ENCODE measurements at places on chromosomes 12 and 14.

- no peak for DNase-seq
These were observed 110.3 kb downstream of the DICER1 start for GRCh38 chr14:95046711-95047681.

- no peak for DNase-seq
These were observed 14.1 kb upstream of the NUMB start for GRCh38 chr14:73472185-73473114.

DNA sequence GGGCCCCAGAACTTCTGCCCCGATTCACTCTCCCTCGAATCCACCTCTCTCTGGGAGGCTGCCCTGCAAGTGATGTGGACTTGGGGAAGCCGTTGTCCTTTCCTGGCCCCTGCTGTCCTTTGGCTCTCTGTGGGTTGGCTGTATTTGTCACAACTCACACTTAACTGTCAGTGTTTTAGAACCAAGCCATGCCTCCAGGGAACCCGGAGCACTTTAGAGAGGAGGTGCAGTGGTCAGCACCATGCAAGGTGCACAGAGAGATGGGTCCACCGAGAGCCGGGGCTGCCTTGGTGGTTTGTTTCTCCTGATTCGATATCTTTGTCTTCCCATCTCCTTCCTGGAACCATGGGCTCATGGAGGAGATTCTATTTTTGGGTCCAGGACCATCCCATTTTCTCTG lies 129.5 kb upstream of the RTL1 start:
- DNase-seq: no peak

DNA sequence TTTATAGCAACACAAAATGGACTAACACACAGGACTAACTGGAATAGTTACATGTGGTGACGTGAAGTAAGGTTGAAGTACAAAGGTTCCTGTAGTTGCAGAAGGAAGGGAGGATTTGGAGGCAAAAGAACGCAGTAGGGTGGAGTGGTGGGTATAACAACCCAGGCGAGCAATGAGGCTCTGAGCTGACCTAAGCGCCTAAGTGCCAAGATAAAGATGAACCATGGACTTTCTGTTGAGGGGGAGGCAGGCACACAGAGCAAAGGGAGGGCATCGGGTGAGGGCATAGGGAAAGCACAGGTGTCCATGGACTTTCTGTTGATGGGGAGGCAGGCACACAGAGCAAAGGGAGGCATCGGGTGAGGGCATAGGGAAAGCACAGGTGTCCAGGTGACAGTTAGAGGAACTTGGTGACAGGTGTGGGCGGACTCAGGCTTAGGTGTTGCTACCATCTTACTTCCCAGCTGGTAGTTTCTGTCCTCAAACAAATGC lies 15.2 kb downstream of the SCNN1A start:
- no peak for DNase-seq

DNA sequence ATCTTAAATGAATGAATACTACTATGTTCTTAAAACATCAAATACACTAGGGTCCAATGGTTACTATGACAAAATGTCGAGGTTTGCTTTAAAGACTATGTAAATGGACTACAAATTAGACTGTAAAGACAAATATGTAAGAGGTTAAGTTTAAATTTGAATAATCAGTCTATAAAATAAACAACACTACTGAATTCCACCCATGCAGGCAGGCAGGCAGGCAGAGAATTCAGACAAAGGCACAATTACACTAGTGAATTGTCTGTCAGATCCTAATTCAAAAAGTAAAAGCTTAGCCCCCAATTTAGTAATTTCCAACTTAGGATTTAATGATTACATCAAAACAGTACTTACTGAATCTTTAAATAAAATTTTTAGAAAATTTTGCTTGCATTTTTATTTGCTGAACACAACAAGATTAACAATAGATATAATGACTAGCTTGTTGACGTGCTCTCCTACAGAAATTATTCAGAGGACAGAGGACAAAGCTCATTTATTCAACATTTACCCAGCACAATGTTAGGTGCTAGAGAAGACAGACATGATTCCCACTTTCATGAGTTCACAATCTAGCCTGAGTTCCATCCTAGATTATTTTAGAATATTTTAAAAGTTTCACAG lies 97.4 kb downstream of the CDK17 start:
- no peak for DNase-seq

- no peak for DNase-seq
These were observed 1.1 kb upstream of the NUDT4 start for GRCh38 chr12:93376436-93377251.

DNA sequence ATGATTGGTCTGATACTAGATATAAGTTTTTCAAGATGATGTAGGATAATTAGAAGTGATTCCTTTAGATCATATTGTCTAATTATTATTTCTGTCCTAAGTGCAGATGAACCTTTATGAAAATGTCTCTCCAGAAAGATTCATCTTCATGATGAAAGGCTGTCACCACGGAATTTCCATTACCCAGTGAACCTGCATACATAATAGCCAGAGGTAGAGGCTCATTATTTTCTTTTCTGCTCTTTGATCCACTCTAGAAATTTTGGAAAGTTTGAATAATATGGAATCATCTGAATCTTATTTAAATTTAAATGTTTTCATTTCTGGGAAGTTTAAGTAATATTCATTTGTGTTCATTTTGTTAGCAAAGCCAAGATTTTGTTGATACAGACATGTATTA lies 137.1 kb upstream of the ATP2B1 start:
- DNase-seq: no peak

DNA sequence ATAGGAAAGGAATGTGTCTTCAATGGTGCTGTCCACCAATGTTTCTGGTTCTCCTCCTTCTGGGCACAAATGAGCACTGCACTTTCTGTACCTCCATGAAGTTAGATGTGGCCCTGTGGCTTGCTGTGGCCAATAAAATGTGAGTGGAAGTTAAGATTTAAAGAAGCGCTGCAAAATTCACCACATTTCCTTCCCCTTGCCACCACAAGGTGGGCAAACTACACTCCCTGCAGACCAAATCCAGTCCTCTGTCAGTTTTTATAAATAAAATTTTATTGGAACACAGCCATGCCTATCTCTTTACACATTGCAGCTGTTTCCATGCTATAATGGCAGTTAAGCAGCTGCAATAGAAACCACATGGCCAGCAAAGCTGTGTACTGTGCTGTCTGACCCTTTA lies 141.4 kb upstream of the TMPO start:
- no peak for DNase-seq

DNA sequence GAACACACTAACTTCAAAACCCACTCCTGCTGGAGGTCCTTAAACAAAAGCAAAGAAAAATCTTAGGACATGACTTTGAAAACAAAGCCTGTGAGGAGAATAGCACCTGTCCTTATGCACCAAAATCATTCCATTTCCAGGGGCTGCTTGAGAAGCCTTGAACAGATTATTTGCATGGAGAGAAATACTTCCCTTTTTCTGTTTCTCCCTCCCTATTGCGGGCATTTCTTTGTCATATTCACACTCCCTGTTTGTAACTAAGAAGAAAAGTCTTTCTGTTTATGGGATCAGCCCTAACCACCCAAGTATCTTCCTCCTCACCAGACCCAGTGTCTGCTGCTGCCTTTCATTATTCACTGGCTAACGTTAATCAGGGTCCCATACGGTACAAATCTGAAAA lies 218.8 kb downstream of the DPF3 start:
- no peak for DNase-seq

DNA sequence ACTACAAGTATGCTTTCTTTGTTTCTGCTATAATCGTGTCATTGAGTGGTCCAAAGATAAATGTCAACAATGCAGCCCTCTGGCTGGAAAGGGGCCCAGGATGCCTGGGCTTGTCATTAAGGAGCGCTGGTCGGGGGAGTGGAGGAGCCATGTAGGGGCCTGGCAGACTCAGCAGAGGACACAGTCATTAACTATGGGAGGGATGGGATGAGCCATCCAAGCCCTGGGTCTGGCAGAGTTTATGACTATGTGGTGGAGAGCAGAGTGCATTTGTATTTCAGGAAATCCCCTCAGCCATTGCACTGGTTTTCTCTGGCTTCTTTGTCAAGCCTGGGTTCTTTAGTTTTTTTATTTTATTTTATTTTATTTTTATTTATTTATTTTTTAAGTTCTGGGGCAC lies 243.1 kb downstream of the C12orf75 start:
- no peak for DNase-seq

DNA sequence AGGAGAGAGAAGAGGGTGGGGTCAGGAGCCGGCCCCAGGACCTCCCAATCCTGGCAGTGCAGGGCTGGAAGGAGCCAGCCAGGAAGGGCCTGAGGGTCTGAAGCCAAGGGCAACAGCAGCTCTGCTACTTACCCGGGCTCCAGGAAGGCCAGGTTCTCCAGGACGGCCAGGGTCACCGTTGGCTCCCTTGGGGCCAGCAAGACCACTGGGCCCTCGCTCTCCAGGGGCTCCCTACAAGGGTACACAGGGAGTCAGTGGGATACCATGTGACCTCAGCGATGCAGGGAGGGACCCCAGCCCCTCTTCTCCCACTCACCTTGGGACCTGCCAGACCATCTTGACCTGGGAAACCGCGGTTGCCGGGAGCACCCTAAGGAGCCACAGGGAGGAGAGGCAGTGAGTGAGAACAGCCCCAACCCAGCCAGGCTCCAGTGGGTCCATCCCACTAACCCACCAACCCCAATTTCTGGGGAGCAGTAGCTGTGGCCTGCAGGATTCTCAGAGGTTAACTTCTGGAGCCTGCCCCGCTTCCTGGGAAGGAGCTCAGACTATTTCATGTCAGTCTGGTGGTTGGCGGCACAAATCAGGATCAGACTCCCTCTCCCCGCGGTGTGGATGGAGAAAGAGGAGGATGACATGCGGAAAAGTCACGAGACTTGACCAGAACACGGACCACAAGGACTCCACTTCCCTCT lies 18.5 kb downstream of the COL2A1 start:
- DNase-seq: no peak

GRCh38 chr12:64583771-64584421 lies 26.4 kb upstream of the RASSF3 start:
- DNase-seq: no peak

DNA sequence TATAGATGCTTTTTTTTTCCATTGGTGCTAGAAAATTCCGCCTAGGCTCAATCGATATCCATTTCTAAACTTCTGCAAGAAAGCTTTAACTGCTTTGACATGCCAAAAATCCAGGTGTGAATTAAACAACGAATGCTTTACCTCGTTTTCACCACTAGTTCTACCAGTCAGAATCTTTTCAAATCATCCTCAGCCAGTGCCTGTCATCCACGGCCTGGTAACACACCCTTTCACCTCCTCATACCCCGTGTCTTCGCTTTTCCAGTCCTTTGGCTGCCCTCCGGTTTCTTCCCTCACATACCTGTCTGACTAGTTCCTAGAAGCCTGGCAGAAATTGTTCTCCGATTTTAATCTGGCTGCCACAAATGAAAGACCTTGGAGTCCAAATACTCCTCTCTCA lies 1.4 kb upstream of the PHC1 start:
- DNase-seq: no peak

- no peak for DNase-seq
These were observed 191.8 kb downstream of the MSRB3 start for GRCh38 chr12:65470256-65470655.

DNA sequence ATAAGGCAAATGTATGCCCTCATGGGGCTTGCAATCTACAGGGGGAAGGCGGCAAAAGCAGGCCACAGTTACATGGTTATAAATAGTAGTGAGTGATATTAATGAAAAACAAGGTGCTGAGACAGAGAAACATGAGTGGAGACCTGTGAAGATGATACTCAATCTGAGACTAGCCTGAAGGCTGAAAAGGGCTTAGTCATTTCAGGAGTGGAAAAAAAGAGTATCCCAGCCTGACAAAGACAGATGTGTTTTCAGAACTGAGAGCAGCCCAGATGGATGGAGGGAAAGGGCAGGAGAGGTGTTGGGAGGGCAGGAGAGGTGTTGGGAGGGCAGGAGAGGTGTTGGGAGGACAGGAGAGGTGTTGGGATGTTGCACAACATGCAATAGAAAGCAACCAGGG lies 181.9 kb downstream of the C12orf42 start:
- no peak for DNase-seq

DNA sequence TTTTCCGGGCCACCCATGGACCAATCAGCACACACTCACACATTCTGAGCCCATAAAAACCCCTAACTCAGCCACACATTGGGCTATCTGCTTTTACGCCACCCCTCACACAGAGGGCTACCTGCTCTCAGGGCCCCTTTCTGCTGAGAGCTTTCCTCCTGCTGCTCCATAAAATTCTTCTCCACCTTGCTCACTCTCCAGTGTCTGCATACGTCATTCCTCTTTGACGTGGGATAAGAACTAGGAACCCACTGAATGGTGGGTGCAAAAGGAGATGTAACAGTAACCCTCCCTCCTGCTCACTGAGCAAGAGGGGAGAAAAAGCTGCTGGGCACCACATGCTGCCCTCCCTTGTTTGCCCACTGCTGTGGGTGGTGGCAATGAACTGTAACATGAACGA lies 596.7 kb upstream of the TMEM132C start:
- no peak for DNase-seq

DNA sequence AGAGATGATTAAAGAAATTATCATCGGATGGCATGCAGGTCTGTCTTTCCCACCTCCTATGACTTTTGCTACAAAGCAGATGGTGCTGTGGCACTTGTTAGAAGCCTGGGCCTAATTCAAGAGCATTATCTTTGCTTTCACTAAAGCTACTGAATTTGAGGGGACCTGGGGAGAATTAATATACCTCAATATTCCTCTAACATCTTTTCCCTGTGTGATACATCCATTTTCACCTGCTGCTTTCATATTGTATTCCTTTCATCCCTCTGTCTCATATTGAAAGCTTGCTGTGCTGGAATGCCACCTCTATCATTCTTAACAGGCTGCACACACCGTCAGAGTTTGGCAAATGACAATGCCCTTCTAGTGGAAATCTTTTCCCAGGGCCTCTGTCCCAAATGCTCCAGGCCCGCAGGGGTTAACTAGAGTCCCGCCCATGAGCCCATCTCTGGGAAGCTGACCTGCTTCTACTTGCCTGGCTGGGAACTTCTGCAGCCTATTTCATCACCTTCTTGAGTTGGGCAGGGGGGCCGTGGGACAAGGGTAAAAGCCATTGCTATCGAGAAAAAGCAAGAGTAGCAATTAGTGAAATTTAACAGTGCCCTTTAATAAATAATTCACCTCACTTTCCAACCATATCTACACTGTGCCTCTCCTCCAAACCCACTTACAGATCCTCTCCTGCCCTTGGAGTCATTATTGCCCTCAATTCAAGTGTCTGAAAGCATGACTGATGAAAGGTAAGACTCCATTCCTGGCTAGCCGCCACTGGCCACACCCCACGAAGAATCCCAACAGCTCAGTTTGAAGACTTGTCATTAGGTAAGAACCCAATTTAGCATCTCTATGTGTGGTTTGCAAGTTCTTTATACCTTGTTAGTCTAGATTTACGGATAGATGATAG lies 126.7 kb upstream of the BTG1 start:
- no peak for DNase-seq
